Activated CD4-positive, alpha-beta T cell treated with anti-CD3 and anti-CD28 coated beads, Interleukin-2, amount 10 ng/mL, durations not matched to agents 24 days and 14 days (primary cell): ENCODE measurements at places on chromosomes 11 and 22. TPM values are rescaled to one million over a fixed set of nuclear protein-coding genes. Genes with fewer than 3 reads are reported as not detected.
A peak's percentile ranks its signal among the peaks of the same experiment; 100 is the strongest.

DNA sequence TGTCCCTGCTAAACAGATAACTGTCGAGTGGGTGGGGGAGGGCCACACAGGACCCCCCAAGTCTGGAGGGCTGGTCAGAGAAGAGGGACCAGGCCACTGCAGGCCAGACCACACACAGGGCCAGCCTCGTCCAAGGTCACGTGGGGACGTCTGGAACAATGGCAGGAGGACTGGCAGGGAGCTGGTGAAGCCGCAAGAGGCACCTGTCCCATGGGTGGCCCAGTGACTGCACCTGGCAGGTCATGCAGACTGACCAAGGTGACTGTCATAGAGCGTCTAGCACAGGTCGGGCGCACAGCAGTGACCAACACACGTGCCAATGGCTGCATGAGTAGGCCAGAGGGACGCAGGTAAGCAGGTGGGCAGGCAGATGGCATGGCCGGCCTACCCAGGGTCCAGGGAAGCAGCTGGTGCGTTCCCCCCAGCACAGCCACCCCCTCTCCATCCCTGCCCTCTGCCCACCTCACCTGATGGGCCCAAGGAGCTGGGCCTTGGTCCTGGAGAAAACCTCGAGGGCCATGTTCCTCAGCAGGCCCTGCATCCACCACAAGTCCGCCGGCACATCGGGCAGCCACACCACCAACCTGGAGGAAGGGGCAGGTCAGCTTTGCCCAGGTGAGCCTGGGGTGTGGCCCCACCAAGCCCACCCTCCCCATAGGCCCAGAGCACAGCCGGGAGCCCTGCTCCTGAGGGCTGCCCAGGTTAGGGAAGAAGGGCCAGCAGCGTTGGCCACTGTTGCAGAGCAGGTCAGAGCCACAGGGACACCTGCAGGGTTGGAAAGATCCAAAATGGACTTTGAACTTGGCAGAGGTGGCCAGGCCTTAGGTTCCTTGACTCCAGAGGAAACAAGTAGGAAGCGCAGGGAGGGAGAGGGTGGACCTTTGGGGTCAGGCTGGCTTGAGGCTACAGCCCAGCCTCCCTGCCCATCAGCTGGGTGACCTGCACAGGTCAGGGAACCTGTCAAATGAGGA is 10.4 kb downstream of the PNPLA5 start:
- H3K27ac ChIP-seq = no peak overlapping the region
- no peaks in the 10 kb centered on the region for H3K27me3 ChIP-seq
- H3K36me3 ChIP-seq = no peaks in the 10 kb centered on the region
- no peaks in the 10 kb centered on the region for H3K4me1 ChIP-seq

- DNase-seq = peak; percentile 80
- H3K27ac ChIP-seq = no peak overlapping the region
- H3K27me3 ChIP-seq = peaks cover 3% of the 10 kb centered on the region
These were observed 11.8 kb downstream of the TIGD3 start for GRCh38 chr11:65366340-65366773.

- H3K4me1 ChIP-seq = no peaks in the 10 kb centered on the region
- H3K36me3 ChIP-seq = no peaks in the 10 kb centered on the region
- no peak overlapping the region for H3K4me3 ChIP-seq
- peaks cover 8% of the 10 kb centered on the region for H3K27me3 ChIP-seq
- H3K27ac ChIP-seq = no peak overlapping the region
These were observed 41.3 kb downstream of the XKR3 start for GRCh38 chr22:16783930-16784354.

DNA sequence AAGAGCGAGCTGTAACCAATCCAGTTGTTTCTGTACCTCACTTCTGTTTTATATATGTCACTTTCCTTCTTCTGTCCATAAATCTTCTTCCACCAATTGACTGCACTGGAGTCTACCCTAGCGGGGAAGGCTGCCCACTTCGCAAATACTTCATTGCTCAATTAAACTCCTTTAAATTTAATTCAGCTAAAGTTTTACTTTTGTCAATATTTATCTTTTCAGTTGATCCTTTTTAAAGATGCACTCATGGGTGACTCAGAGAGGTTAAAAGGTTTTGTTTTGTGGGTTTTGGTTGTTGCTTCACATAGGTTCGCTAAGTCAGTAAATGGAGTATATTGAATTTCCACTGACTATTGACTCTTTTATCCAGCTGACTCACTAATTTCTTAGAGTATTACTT is 597.2 kb downstream of the DLG2 start:
- no peaks in the 10 kb centered on the region for H3K36me3 ChIP-seq
- H3K27me3 ChIP-seq = no peaks in the 10 kb centered on the region
- no peak overlapping the region for H3K27ac ChIP-seq
- no peak overlapping the region for H3K4me3 ChIP-seq

The ACRV1 gene
- not detected in 2 replicates for total RNA-seq

The CEP126 gene
- total RNA-seq = 0.72 and 0.90 TPM in 2 replicates

The SMARCB1 gene
- total RNA-seq = 89.9 and 92.2 TPM in 2 replicates
